Right cardiac atrium (tissue), 5 donors: ENCODE measurements at places on chromosomes 1 and 21. TPM values are rescaled to one million over a fixed set of nuclear protein-coding genes. Genes with fewer than 3 reads are reported as not detected.

DNA sequence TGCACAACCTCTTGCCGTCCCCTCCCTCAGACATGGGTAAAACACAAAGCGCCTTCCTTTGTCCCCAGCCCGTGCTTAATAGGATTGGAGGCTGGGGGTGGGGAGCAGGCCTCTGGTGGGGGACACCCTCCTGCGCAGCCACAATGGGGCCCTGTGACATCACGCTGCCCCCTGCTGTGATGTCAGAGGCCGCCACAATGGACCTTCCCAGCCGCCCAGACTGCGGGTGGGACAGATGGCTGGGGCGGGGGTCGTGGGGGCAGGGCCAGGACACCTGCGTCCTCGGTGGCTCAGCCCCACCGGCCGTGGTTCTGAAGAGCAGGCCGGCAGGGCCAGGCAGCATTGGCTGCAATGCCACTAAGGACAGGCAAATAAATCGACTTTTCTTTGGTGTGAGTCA lies 39.9 kb downstream of the EPHA2 start:
- DNase-seq, result no peak

DNA sequence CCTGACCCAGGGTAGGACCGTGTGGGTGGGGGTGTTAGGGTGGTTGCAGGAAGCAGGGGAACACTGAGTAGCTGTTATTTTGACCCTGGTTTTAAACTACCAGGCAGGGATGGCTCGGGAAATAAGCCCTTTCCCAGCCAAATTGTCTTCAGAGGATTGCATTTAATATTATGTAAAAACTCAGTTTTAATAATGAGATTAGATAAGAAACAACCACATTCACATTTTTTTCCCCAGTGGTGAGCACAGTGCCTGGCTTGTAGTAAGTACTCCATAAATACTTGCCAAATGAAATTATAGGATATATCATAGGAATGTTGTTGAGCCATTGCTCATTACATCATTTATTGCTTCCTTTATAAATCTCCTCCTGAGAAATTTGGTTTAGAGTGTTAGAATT lies 3.1 kb upstream of the ACP6 start:
- no peak for DNase-seq

DNA sequence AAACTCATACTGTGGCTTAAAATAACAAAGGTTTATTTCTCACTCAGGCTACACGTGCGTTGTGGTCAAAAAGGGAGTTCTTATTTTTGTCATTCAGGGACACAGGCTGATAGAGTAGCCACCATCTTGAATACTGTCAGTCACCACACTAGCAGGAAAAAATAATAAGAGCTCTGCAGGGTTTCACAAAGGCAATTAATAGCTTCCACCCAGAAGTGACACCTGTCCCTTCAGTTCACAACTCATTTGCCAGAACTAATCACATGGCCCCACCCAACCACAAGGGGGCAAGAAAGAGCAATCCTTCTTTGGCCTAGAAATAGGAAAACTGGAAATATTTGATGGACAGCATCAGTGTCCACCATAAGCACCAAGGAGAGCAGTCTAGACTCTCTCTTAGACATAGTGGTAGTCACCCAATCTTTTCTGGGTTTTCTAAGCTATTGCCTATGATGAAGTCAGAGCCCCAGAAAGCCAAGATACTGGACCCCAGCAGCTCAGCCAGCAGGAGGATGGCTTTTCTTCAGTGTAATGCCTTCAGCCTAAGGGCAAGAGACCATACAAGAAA lies 8.2 kb downstream of the HAPLN2 start:
- no peak for DNase-seq

GRCh38 chr1:179030130-179030529 lies 4.4 kb downstream of the FAM20B start:
- DNase-seq, result no peak

DNA sequence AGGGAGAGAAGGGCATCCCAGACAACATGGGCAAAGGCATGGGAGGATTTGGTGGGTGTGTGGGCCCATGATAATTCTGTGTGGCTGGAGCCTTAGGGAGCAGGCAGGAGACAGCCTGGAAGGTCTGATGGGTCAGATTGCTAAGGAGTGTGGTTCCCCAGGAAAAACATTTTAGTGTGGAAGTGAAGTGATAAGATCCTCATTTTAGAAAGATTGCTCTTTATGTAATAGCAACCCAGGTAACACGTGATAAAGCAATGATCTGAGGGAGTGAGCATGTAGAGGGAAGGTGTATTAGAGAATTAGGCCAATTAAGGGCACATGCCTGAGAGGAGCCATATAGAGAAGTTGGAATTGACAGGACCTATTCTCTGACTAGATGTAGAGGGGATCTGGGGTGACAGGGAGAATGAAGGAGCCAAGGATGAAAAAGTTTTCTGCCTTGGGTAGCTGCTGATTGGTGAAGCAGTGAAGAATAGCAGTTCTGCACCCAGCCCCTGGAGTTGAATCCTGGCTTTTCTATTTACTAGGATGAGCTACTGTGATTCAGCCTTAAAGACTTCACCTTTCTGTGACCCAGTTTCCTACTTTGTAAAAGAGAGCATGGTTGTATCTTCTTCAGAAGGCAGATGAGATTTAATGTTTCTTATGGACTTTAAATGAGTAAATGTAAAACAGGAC lies 18.7 kb upstream of the SLAMF6 start:
- no peak for DNase-seq

- no peak for DNase-seq
Measured at GRCh38 chr1:193308438-193308837, 122.0 kb upstream of the B3GALT2 start.

DNA sequence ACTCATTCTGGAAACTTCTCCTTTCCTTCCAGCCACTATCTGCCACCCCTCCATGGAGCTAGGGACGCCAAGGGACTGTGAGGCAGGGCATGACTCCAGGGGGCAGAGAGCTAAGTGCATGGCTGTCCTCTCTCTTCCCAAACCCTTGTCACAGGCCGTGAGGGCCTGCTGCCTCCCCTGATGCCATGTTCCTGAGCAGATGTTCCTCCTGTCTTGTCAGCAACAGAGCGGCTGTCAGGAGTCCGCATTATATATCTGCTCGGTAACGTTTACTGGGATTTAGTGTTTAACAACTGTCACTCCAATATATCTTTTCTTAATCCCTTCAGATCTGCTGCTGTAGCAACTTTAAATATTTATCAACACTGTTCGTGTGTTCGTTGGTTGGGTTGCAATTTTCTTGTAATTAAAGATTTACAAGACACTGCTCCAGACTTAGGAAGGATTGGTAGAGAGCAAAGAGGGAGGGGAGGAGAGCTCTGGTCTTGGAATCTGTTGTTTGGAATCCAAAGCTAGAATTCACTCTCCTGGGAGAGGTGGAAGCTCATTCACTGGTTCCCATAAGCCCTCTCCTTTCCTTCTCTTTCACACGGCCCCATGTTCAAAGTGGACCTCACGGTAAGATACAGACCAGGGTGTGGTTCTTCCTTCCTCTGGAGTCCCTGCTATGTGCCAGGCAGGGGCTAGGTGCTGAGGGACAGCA lies 76.2 kb downstream of the MDM4 start:
- DNase-seq, result no peak

- DNase-seq, result no peak
Measured at GRCh38 chr1:238242181-238242580, 351.5 kb upstream of the ZP4 start.

DNA sequence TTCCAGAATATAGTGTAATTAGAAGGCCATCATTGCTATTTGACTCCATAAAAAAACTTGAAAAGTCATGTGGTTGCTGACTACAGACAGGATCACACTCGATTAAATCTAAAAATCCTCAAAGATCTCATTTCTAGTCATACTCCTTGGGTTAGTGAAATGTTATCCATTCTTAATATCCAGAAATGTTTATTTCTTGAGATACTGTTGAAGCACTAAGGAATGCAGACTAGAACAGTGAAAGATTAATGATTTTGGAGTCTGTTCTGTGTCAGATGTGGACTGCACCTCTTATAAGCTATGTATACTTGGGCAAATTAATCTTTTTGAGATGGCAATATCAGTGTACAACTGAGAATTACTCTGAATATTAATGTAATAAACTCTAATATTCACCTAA lies 65.1 kb downstream of the ADSS2 start:
- no peak for DNase-seq

The ELOA gene
- total RNA-seq, result 26.0 TPM

The FABP3 gene
- total RNA-seq, result 2,695 TPM
